SK-N-SH (cell line): ENCODE measurements at places on chromosomes 3 and 15. TPM values are rescaled to one million over a fixed set of nuclear protein-coding genes. Genes with fewer than 3 reads are reported as not detected.

Gene CPN2
- not detected in 2 replicates for polyA plus RNA-seq

GRCh38 chr3:142961539-142961938, 1.9 kb downstream of the PAQR9 start:
- no peaks in the 10 kb centered on the region for H3K36me3 ChIP-seq
- H3K27ac ChIP-seq = no peak overlapping the region
- no peak for DNase-seq
- H3K4me3 ChIP-seq = no peak overlapping the region
- H3K4me1 ChIP-seq = peaks cover 6% of the 10 kb centered on the region; the same call in 1 of the 2 replicates
- no peaks in the 10 kb centered on the region for H3K27me3 ChIP-seq

Gene LRTM1
- polyA plus RNA-seq = 0.03 TPM in 1 of 2 replicates, not detected in the other

DNA sequence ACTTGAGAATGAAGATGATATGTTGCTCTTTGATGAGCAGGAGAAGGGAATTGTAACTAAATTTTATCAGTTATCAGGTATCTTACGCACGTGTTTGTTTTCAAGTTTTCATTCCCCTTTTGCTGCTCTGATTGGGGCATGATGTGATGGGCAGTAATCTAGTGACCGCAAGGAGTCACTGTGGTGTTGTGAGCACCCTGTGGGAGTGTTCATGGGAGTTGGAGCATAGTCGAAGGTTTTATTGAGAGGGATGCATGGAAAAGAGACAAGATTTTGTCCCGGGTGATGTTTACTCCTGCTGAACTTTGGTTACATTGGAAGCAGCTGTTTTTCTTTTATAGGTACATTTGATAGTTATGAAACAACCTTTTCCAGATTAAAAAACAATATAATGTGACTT, 2.1 kb downstream of the FAN1 start:
- no peak overlapping the region for H3K27ac ChIP-seq
- no peak overlapping the region for H3K4me3 ChIP-seq
- peaks cover 7% of the 10 kb centered on the region; the same call in 1 of the 2 replicates for H3K4me1 ChIP-seq
- DNase-seq = no peak
- peaks cover 21% of the 10 kb centered on the region for H3K36me3 ChIP-seq
